Ascending aorta (tissue), 2 donors: ENCODE measurements at places on chromosomes 7 and 10.

- no peak for DNase-seq
Observed at GRCh38 chr10:54800741-54801421, at the start of gene PCDH15. Gene PCDH15 (minus strand): TSS chr10:54801231. CDS start chr10:54664262, 136,969 bp downstream.

DNA sequence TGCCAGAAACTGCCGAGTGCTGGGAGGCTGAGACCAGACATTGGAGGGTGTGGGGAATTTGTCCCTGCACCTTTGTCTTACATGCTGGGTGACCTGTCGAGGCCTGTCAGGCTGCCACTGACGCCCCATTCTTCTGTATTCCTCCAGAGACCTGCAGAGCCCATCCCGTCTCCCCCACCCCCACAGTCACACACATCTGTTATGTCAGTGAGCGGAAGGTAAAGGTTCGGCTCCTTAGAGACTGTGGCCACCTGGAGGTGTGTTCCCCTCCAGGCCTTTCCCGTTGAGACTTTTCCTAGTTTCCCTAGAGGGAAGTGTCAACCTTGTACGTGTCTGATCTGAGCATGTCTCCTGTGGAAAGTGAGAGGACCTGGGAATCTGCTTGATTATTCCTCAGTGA is 84.5 kb downstream of the ATXN7L1 start:
- no peak for DNase-seq

GRCh38 chr7:55019691-55020465 is 1.1 kb downstream of the EGFR start:
- no peak for DNase-seq

DNA sequence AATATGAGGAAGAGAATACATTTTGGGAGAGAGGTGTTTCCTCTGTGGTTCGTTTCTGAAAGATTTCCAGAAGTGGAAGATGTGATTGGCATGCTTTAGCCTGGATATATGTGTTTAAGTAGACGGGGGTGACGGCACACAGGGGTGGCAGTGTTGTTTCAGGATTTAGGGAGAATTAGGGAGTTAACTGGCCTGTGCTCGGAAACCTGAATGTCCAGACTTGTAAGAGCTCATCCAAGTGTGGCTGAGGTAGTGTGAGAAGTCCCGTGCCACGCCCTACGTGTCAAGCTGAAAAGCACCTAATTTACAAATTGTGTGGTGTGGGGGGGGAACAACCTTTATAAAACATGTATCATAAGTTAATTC is 1.1 kb downstream of the RALA start:
- no peak for DNase-seq

DNA sequence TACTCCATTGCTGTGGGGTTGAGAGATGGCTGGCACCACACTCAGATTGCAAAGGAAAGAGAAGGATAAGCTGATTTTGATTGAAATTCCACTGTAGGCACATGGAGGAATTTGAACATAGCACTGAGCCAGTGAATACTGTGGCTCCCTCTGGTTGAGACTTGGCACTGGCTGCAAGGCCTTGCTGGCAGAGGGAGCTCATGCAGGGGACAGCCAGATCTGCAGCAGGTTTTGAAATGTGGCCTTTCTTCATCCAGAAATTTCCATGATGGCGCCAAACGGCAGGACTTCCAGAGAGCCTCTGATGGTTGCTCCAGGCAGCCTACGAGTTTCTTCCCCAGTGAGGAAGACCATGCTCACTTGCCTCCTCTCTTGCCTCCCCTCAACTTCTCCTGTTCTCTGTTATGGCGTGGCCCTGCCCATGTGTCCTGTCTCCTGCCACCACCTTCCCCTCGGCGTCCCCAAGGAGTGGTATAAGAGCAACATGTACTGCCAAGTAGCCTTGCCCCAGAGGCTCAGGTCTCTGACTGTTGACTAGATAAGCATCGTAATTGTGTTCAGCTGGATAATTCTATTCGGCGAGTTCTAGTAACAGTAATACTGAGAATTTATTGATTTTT is 265.6 kb downstream of the CCDC3 start:
- no peak for DNase-seq

GRCh38 chr10:87928996-87929395 is 65.6 kb downstream of the PTEN start:
- DNase-seq: no peak
